NCI-H774 (cell line): ENCODE measurements at places on chromosomes 11 and 22.

DNA sequence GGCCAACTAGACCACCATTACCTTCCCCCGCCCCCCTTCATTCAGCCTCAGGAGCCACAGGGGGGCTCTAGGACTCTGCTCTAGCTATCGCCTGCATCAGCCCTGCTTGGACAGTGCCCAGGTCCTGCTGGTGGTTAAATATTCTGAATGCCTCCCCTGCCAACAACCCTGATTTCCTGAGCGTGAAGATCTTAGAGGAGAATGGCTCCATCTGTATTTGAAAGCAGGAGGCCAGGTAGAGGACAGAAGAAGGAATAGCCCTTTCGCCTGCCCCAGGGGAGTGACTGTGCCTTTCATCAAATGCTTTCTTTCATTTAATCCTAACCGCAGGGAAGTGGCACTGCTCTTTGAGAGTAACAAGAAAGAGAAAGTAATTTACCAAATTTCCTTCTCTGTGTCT is 69.2 kb downstream of the ISX start:
- no peak for DNase-seq

DNA sequence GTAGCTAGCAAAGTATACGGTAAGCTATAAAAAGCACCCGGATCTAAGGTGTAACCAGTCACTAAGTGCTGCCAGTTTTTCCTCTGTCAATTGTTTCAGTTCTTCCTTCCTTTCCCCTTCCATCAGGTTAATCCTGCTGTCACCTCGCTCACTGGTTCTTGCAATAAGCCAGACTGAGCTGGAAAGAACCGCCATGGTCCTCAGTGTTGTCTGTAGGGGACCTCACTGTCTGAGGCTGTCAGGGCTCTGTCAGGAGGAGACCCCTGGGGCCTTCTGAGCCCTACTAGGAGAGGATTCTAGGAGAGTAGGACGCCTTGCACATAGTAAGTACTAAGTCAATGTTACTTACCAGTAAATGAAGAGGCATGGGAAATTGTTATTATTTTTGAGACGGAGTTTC is 1.4 kb upstream of the TBC1D22A start:
- no peak for DNase-seq

DNA sequence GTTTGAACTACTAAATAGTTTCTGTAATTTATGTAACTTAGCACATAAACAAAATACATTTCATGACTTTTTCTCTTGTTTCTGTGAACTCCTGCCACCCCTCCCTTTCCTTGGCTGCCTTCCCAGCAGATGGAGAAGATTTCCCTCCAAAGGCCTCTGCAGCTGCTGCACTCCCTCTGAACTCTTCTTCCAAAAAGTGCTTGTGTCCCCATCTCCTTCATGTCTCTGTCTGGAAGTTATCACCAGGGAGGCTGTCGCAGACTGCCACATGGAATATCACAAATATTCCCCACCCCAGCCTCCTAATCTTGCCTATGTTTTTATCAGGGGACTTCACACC is 1068.3 kb downstream of the OPCML start:
- no peak for DNase-seq

- DNase-seq: no peak
Observed at GRCh38 chr11:125949271-125950177, 3.7 kb downstream of the VSIG10L2 start.

GRCh38 chr22:41885516-41885915 is 29.4 kb downstream of the SHISA8 start:
- DNase-seq: no peak

GRCh38 chr11:115721296-115721995 is 217.2 kb upstream of the CADM1 start:
- no peak for DNase-seq

DNA sequence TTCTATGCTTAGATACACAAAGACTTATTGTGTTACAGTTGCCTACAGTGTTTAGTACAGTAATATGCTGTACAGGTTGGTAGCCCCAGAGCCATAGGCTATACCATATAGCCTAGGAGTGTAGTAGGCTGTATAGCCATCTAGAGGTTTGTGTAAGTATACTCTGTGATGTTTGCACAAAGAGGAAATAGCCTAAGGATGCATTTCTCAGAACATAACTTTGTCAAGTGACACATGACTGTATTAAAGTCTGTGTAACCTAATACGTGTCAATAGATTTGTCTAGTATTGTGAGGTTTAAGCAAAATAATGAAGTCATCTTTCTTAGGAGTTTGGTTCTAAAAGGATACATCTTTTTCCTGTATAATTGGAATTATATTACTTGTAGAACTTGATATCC is 5.5 kb downstream of the ZC3H12C start:
- DNase-seq: no peak

DNA sequence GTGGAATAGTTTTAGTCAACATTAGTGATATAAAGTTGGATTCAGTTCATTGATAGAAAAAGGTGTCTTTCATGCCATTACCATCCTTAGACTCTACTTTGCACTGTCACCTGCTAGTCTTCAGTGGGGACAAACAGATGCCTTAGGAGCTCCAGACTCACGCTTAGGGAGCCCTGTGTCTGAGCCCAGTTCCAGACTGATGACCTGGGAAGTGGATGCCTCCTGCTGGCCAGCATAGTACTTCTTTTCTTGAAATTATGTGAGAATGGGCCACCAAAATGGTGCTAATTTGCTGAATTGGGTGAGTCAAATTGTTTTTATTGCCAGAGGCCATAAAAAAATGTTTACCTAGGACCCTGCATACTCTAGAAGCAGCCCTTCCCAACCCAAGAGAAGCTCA is 53.9 kb downstream of the NOX4 start:
- no peak for DNase-seq

GRCh38 chr11:72038491-72038890 is 39.8 kb downstream of the IL18BP start:
- DNase-seq: no peak

GRCh38 chr11:108790501-108791299 is 125.8 kb downstream of the DDX10 start:
- no peak for DNase-seq

DNA sequence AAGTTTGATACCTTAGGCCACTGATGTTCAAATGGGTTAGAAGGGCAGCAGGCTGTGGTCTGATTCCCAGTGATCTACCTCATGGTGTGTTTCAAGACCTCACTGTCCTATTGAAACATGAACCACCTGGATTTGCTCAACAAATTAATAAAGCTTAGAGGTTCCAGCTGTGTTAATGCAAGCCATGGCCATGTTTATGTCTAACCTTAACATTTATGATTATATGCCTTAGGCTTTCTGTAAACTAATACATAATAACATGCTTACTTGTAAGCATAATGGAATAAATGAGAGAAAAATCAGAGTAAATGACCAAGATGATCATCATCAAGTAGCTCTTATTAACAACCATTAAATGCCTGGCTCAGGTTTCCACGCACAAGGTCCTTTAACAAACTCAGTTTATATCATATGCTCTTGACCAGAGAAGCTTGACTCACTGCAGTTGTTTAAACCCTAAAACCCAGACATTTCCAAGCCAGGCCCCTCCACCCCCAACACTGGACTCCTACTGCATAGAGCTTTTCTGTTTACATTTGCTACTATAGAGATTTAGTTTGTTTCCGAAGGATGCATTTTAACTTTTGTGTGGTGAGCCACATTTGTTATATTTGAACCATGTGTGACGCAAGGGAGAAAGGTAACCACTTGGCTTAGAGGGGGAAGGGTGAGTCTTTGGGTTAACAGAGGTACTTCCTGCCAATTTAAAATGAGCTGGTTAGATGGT is 43.7 kb downstream of the KREMEN1 start:
- DNase-seq: no peak

- DNase-seq: no peak
Observed at GRCh38 chr11:46659908-46660307, 40.5 kb downstream of the ARHGAP1 start.

DNA sequence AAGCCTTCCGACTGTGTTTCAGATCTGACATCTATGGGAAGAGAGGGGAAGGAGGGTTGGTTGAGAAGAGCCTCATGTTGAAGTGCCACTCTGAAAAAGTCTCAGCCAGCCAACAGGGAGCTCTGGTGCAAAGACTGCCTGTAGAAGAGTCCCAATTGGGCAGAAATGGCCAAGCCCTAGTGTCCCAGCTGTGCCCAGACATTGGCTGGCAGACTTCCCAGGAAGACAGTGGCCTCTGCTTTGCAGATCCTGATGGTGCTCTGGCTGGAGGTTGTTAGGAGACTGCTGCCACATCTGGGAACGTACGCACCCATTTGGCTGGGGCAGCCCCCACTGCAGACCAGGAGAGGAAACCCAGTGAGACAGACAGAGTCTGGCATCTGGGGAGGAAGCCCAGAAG is 3.2 kb upstream of the PLA2G3 start:
- no peak for DNase-seq

- no peak for DNase-seq
Observed at GRCh38 chr11:35303596-35304385, 115.6 kb downstream of the SLC1A2 start.

DNA sequence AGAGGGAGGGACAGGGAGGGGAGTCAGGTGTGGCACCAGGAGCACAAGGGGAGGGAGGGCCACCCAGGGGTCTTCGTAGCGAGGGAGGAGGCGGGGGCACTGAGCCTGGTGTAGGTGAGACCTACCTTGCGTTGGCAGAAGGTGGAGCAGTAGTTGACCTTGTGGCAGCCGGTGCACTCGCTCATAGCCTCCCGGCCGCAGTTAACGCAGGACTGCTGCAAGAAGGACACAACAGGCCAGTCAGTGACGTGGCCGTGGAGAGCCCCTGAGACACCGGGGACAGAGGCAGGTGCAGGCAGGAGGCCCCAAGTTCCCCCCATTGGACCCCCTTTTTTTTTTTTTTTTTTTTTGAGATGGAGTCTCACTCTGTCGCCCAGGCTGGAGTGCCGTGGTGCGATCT is 16.8 kb downstream of the DRD4 start:
- DNase-seq: no peak

- DNase-seq: no peak
Observed at GRCh38 chr11:76729214-76729613, 53.9 kb upstream of the TSKU start.

GRCh38 chr11:70510106-70510505 is 111.8 kb downstream of the CTTN start:
- DNase-seq: no peak

- DNase-seq: peak; percentile 28
Observed at GRCh38 chr11:20013346-20014066, 146.8 kb downstream of the DBX1 start.

DNA sequence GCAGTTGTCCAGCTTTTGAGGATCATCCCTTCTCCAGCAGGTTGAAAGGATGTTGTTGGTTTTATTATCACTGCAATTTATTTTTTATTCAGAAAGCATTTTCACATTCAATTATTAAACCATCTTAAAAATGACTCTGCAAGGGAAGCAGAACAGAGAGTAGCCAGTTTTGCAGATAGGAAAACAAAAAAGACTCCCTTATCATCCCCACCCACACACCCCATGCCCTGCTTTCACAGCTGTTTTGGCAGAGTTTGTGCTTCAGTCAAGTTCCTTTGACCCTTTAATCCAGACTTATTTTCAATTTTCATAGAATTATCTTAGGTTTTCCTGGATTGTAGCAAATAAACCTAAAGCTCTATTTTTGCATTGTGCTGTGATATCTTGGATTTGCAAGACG is 44.4 kb downstream of the MUC15 start:
- DNase-seq: no peak

GRCh38 chr11:43987384-43988039 is 45.1 kb downstream of the C11orf96 start:
- no peak for DNase-seq

- DNase-seq: no peak
Observed at GRCh38 chr11:60879971-60880588, 12.7 kb downstream of the ZP1 start.

DNA sequence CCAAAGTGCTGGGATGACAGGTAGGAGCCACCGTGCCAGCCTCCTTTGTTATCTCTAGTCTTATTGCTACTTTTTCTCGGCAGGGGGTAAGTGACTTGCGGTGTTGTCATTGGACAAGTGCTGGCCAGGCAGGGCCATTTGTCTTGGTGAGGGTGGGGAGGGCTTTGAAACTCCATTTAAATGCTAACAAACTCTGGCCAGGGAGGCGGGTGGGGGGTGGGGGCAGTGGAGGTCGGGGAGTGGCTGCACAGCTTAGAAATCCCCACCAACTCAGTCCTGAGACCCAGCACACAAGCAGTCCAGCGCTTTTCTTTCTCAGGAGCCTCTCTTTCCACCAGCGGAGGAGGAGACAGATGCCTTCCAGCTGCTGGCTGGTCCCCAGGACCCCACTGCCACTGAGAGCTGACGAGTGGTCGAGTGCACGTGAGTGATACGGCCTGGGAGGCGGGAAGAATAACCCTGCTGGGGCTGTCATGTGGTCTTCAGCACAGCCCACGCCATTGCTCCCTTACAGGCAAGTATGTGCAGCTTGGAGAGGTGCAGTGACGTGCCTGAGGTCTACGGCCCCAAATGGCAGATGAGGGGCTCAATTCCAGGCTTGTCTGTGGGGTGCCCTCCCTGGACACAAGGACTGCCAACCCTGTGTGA is 24.2 kb upstream of the OSBPL5 start:
- no peak for DNase-seq

- no peak for DNase-seq
Observed at GRCh38 chr22:42908374-42908746, 51.3 kb upstream of the ARFGAP3 start.

GRCh38 chr22:24976442-24977218 is 24.1 kb downstream of the KIAA1671 start:
- DNase-seq: no peak

DNA sequence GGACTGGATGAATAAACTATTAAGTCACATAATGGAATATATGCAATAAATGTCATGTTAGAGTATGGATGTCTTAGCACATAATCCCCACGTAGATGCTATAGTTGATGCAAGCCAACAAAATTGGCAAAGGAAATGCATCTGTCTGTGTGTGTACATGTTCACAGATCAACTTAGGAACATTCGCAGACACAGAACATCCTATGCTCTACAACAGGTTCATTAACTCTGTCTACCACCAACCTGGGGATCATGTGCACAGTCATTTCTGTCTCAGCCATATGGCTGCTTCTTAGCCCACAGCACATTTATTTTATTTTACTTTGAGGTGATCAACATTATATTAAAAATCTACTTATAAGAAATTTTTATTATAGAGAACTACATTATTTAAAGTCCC is 4.9 kb downstream of the MSANTD4 start:
- DNase-seq: no peak

DNA sequence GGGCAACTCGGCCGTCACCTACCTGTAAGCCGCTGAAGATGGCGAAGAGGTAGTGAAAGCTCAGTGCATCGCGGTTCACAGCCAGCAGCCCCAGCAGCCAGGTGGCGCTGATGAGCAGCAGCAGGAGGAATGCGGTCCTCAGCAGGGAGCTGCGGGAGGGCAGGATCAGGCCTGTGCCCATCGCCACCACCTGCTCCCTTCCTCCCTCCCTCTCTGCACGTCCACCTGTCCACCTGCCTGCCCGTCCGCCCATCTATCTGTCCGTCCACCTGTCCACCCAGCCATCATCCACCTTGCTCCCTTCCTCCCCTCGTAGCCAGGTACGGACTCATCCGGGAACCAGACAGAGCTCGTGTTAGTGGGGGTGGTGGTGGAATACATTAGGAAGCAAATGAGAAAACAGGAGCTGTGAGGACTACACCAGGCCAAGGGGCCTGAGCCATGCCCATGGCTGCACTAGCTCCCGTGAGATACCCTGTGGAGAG is 32.2 kb downstream of the TRMU start:
- DNase-seq: peak; percentile 50

- DNase-seq: no peak
Observed at GRCh38 chr11:65488273-65489034, 10.4 kb upstream of the MALAT1 start.
